ENCODE measurements at places on chromosomes 3 and 15. TPM values are rescaled to one million over a fixed set of nuclear protein-coding genes. Genes with fewer than 3 reads are reported as not detected.

DNA sequence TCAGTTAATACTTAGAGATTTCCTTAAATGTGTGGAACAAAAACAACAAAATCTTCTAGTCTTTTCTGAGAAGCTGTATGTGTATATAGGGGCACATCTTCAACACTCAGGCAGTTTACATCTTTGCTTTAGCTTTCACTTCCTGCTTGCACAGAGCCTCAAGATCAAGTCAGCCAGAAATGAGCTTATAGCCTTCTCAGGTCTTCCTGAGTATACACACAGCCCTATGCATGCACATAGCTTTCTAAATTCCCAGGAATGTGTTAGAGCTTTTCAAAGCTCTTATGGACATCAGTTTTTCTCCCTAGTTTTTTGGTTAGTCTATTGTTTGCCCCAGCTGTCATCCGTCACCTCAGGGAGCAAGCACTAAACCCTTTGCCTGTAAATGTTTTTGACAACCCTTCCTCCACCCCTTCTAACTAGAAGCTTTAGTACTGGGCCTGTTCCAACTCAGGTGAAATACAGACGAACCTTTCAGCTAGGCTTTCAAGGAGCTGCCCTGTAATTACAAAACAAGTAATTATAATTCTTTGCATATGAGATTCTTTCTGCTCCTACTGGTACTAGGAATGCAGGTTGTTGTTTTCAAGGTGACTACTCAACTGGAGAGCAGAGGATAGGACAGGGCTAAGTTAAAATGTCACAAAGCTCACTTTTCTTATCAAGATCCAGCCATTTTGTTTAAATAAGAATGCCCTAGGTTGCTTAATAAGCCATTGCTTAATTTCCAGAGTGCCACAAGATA, 22.6 kb upstream of the MTMR10 start:
- no peak for DNase-seq

DNA sequence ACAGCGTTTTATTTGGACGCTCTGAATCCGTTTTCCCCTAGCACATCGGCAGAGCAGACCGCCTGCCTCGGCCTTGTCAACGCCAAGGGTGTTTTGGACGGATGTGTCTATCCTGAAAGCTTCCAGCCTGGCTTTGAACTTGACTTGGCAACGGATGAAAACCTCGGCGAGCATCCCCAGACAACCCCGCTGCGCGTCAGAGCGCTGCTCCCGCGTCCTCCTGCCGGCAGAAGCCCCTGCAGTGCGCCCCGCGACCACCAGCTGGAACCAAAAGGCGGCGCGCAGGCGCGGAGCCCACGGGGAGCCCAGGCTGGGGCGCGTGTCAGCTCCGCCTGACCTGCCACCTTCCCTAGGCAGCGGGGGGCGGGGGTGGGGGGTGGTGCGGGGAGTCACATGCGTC, 26.2 kb upstream of the ARL8B start:
- no peak for DNase-seq

GRCh38 chr15:38860253-38860652, 295.6 kb upstream of the RASGRP1 start:
- DNase-seq = no peak

DNA sequence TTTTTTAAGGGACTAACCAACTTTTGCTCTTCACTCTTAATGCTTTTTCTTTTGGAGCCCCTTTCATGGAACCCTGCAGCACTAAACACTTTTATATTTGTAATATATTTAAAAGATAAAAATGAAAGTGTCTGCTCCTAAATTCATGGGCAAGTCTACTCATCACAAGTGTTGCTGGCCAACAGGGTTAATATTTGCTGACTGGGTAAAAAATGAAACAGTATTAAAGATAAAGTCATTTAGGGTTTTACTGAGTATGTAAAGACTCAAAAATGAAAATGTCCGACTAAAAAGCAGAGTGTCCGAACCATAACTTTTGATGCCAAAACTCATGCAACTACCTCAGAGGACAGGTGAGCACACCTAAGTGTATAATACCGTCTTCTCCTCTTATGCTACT, 54.0 kb downstream of the MOBP start:
- DNase-seq = no peak

GRCh38 chr15:69585937-69586336, 133.3 kb downstream of the RPLP1 start:
- no peak for DNase-seq

DNA sequence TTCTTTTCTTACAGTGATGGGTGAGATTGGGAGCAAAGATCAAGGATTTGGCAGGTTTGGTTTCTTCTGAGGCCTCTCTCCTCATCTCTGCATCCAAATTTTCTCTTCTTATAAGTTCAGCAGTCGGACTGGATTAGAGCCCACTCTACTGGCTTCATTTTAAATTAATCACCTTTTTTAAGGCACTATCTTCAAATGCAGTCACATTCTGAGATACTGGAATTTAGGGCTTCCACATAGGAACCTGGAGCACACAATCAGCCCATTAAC, 56.5 kb upstream of the PLSCR4 start:
- no peak for DNase-seq

DNA sequence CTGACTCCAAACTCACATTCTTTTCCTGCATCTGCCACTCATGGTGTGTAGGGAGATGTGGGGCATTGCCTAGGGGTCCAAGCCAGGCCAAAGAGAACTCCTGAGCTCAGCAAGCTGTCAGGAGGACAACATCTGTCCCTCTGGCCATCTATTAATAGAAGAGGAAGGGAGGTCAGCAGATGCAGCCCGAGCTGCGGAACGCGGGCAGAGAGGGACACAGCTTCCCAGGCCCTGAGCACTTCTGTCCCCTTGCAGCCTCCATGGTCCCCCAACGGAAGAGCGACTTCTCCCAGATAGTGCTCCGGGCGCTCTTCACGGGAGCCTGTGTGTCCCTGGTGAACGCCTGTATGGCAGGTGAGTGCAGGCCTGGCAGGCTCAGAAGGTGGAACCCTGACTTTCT, 37.3 kb upstream of the PDE8A start:
- no peak for DNase-seq

DNA sequence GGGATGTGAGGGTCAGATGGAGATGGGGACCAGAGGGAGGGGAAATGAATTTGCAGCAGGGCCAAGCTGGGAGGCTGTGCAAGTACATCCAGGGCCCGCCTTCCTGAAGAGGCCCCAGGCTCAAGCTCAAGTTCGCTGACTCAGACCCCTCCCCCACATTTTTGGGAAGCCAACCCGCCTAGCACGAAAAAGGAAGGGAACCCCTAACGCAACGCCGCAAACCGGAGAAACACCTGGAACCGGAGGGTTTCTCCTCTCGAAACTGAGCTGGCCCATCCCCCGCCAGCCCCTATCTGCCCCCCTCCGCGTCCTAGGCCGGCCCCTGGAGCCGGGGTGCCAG, 624 bp downstream of the AP3B2 start:
- DNase-seq = peak; percentile 44

- no peak for DNase-seq
Observed at GRCh38 chr3:156764751-156765150, 61.4 kb upstream of the LEKR1 start.

DNA sequence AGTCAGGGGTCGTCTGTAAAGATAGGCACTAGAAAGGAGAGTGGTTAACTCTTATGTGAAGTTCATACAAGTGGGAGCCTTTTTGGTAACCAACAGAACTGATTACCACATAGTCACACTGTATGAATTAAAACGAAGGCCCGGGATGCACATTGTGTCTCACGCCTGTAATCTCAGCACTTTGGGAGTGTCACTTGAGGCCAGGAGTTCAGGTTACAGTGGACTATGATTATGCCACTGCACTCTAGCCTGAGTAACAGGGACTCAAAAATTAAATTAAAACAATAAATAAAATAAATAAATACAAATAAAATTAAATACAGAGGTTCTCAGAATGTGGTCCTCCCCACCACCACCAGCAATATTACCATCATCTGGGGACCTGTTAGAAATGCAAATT, 467 bp downstream of the DNAAF4 start:
- DNase-seq = no peak

- no peak for DNase-seq
Observed at GRCh38 chr15:69830876-69831275, 266.8 kb downstream of the TLE3 start.

Gene GNAT1
- not detected for total RNA-seq

Gene SLC27A2
- 24.4 TPM for total RNA-seq

Gene RBP2
- not detected for total RNA-seq

Gene KLHL40
- total RNA-seq = not detected

Gene IQCF6
- not detected for total RNA-seq

Gene TM4SF1
- 0.44 TPM for total RNA-seq

Gene CIDEC
- not detected for total RNA-seq
